ENCODE measurements at places on chromosomes 12 and 14. TPM values are rescaled to one million over a fixed set of nuclear protein-coding genes. Genes with fewer than 3 reads are reported as not detected.

DTX1 gene
- not detected for polyA plus RNA-seq

GRCh38 chr12:47417121-47417520 is 288.7 kb downstream of the RPAP3 start:
- H3K27me3 ChIP-seq: no peaks in the 10 kb centered on the region
- DNase-seq: no peak
- no peaks in the 10 kb centered on the region for H3K4me1 ChIP-seq
- no peaks in the 10 kb centered on the region for H3K36me3 ChIP-seq

OR4K5 gene
- polyA plus RNA-seq: not detected

- DNase-seq: no peak
- H3K27ac ChIP-seq: no peak overlapping the region
- no peak overlapping the region for H3K4me3 ChIP-seq
- H3K27me3 ChIP-seq: no peaks in the 10 kb centered on the region
These were observed 51.4 kb upstream of the TMX1 start for GRCh38 chr14:51188566-51189185.

- no peak overlapping the region for H3K4me3 ChIP-seq
- no peaks in the 10 kb centered on the region for H3K27me3 ChIP-seq
- DNase-seq: no peak
- H3K36me3 ChIP-seq: no peaks in the 10 kb centered on the region
These were observed 13.3 kb downstream of the G2E3 start for GRCh38 chr14:30572237-30572636.
